Stimulated activated CD4-positive, alpha-beta T cell treated with anti-CD3 and anti-CD28 coated beads, Interleukin-4, amount 100 ng/mL, for 1 hour (primary cell): ENCODE measurements at places on chromosomes 1 and 21.

GRCh38 chr1:13965770-13966398 is 265.9 kb downstream of the PRDM2 start:
- no peak for DNase-seq

GRCh38 chr1:64482128-64482527 is 12.2 kb downstream of the CACHD1 start:
- no peak for DNase-seq

- no peak for DNase-seq
These were observed 35.4 kb upstream of the TRAPPC10 start for GRCh38 chr21:43976661-43977060.

- no peak for DNase-seq
These were observed 259.1 kb upstream of the ADAMTS5 start for GRCh38 chr21:27225940-27226339.

DNA sequence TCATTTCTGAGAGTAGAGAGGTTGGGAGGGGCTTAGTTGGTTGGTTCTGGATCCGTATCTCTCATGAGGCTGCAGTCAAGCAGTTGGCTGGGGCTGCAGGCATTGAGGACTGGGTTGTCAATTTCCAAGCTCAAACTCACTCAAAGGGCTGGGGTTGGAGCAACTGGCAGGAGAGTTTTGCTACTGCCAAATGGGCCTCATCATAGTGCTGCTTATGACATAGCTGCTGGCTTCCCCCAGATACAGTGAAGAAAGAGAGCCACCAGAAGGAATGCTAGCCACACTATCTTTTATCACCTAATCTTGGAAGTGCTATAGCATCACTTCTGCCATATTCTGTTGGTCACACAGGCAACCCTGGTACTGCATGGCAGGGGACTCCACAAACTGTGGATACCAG is 363.5 kb upstream of the USP24 start:
- no peak for DNase-seq

DNA sequence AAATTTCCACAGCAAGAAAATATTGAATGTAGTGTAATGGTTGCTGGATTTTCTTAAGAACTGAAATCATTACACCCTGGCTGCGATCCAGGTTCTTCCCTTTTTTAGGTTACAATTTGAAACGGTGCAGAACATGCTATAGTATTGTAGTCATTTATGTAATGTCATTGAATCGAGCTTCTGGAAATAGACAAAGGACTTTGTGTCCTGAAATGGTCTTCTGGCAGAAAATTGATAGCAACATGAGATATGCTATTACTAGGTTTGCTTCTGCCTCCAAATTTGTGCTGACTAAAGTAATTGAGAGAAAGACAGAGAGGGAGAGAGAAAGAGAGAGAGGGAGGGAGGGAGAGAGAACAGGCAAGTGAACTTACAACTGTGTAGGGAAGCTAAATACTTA is 146.2 kb upstream of the NFIA start:
- no peak for DNase-seq

DNA sequence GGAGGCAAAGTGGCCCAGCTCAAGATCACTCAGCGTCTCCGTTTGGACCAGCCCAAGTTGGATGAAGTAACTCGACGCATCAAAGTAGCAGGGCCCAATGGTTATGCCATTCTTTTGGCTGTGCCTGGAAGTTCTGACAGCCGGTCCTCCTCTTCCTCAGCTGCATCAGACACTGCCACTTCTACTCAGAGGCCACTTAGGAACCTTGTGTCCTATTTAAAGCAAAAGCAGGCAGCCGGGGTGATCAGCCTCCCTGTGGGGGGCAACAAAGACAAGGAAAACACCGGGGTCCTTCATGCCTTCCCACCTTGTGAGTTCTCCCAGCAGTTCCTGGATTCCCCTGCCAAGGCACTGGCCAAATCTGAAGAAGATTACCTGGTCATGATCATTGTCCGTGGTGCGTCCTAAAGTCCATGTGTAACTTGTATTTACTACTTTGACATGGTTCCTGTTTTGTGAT is 2.7 kb downstream of the RBM15 start:
- DNase-seq, result no peak

- no peak for DNase-seq
These were observed 73.3 kb downstream of the RPAP2 start for GRCh38 chr1:92372164-92372563.

DNA sequence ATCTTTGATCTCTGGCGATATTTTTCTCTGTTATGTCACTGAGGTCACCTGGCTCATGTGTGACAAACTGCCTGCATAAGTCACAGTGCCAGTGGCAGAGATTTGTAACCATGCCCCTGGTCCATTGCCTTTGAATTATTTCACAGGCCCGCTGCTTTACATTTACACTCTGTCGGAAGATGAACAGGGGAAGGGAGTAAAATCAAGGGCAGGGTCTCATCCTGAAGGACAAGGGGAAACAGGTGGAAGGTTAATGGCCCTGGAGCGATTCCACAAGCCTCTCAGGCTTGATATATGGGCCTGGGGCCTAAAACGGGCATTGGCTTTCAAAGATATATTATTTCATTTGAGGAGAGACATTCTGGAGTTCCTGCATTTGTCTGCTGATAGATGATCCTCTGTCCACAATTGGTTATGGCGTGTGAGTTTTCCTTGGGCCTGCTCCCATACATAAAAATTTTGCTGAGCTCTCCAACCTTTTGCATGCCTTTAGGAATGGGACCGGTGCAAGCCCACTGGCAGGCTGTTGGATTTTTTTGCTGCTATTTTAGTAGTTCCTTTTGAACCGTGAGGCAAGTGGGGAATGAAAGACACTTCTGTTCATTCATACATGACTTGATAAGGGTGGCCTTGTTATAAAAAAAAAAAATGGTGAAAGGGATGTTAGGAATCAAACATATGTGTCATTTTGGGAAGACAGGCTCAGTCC is 51.9 kb downstream of the NR5A2 start:
- no peak for DNase-seq

DNA sequence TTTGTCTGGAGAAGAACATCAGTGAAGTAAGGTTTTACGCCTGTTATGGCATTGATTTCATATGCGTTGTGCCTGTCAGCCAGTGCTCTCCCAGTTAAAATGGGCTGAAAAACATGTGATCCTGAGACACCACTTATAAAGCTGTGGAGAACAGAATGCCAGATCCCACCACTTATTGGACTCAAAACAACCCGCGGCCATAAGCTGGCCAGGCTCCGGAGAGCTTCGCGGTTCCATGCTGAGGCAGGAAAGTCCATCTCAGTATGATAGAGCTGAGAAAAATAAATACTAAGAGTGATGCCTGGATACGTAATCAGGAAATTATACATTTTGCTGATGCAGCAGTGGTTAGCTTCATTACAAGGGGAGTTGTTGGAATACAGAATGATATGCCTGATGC is 5.1 kb downstream of the APOBEC4 start:
- no peak for DNase-seq

DNA sequence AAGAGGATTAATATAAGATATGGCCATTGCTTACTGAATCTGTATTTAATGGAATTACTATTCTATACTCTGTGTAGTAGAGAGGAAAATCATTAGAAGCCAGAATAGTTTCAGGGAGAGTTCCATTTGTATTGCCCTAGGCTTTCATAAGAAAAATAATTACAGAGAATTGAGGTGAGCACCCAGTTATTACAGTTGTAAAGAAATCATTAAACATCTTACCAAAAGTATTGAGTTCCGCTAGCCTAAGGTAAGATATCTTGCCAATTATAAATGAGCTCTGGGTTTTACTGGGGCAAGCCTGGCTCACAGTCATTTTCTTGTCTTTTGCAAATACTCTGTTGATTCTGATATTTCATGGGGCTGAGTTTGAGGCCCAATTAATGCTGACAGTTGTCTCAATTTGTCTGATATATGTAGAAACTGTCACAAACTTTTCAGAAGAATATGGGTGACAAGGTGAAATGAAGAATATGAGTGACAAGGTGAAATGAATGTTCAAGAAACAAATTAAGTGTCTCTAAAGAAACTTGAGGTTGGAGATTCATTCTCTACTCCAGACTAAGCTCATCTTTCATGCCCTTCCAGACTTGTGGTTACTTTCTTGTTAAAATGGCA is 127.8 kb downstream of the PTGER3 start:
- DNase-seq, result no peak

GRCh38 chr1:22567197-22567596 is 3.9 kb downstream of the EPHA8 start:
- DNase-seq, result no peak

DNA sequence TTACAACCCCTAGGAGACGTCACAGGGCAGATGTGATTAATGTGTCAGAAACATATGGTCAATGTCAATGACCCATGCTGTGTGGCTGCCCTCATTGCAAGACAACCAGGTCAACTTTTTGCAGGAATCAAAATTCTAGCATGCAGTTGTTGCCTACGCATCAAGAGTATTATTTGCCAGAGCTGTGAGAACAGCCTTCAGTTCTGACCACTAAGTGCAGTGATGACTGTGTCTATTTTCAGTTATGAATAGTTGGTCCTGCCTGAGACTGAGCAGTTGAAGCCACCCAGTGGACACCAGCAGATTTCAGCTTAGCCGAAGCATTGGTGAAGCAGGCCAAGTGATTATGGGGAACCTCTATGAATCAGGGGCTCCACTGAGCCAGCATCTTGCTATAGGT is 47.3 kb downstream of the LYPLAL1 start:
- DNase-seq, result no peak

DNA sequence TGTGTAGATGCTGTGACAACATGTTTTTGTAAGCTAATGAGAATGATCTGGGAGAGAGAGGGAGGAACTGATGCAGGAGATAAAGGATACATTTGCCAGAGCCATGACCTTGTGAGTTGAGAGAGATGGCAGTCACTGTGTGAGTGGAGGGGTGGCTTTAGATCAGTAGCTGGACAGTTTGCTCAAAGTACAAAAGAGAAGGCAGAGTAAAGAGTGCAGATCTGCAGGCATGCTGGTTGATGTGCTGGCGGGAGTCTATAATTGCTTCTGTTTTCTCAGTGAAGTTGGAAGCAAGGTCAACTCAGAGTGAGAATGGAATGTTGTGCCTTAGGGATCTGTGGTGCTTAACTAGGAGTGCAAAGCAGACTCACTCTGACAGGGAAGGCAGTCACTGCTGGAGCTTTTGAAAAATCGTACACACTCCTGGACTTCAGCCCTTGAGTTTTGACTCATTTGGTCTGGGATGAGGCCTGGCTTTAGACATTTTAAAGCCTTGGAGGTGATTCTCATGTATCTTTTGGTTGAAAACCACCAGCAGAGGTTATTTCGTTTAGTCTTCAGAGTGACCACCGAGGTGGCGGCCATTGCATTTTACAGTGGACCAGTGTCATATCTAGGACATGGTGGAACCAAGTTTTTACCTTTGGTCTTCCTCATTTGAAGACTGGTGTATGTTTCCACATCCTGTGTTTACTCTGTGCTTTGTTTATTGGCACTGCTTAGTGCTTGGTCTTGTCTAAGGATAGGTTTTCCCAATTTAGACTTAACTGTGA is 49.6 kb downstream of the MTR start:
- no peak for DNase-seq

DNA sequence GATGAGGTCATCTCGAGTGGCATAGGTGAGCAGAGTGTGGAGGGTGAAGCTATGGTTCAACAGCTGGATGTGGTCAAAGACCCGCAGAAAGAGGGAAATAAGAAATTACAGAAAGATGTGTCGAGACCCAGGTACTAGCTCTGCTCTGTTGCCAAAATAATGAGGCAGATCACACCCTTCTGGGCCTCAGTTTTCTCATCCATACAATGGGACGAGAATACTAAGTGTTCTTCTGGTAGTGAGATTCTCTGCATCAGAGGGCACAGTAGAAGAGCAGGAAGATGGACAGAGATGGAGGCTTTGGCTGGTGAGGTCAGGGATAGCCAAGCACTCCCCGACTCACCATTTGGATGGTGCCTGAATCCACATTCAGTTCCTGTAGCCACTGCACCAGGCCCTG is 11.1 kb downstream of the MAP3K6 start:
- DNase-seq, result no peak

DNA sequence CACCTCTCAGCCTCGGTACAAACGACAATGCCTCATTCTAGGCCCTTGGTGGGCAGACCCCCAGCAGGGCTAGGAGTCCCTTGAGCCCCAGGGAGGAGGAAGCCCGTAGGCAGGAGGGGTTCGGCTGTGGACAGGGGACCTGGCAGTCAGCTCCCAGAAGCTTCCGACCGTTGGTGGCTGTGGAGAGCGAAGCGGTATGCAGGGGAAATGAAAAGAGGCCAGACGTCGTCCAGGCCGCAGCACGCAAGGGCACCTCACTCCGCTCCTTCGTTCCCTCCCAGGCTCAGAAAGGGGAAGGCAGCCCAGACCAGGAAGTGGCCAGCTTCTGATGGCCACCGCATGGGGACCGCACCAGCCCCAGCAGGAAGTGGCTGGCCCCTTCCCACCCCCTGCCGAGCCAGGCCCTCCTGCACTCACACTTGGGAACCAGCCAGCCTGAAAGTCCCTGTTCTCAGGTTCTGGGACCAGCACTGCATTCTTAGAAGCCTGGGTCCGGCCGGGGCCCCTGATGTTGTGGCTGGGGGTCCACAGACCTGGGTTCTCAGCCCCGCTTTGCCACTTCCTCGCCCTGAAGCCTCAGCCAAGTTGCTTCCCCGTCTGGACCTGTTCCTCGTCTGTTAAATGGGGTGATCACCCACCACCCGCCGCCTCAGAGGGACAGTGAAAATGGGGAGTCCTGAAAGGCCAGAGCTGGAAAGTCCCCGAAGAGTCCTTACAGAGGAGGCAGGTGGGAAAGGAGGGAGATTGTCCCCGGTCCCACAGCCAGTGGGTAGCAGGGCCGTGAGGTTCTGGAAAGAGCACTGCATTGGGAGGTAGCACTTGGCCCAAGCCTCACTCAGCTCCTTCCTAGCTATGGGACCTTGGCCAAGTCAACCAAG is 104.0 kb upstream of the RUNX3 start:
- no peak for DNase-seq

DNA sequence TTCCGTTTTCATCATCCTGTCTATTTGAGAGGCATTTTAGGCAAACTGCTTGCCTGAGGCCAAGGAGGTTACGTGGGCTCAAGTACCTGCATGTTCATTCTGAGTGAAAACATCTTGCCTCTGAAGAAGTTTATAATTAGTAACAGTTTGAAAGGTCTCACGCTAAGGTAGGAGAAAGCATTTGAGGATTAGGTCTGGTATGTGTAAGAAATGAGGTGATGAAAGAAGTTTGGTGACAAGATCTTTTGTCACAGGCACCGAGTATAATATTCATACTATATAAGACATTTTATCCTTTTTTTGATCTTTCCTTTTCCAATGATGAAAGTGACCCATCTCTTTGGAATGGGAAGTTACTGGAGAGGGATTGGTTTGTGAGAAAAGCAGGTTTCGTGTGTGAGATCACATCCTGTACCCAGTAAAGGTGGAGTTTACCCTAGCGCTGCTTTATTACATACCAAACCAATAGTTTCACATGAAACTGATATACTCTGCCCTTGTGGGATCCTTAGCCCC is 98.7 kb upstream of the PDC start:
- DNase-seq, result no peak

- DNase-seq, result no peak
These were observed 273.1 kb upstream of the PROX1 start for GRCh38 chr1:213714645-213715044.

GRCh38 chr1:75970631-75971030 is 38.4 kb upstream of the ASB17 start:
- DNase-seq, result no peak

GRCh38 chr1:178639326-178639725 is 85.7 kb upstream of the RALGPS2 start:
- DNase-seq, result no peak
